GM12878 (cell line): ENCODE measurements at places on chromosomes 1 and 21. TPM values are rescaled to one million over a fixed set of nuclear protein-coding genes. Genes with fewer than 3 reads are reported as not detected.
A peak's percentile ranks its signal among the peaks of the same experiment; 100 is the strongest.

The TMEM35B gene
- total RNA-seq: 15.2 and 18.8 TPM in 2 replicates

The SLC5A9 gene
- total RNA-seq: not detected in 2 replicates

The OR2T8 gene
- total RNA-seq: not detected in 2 replicates

The AADACL3 gene
- total RNA-seq: not detected in 2 replicates

The PTPRF gene
- total RNA-seq: 1.1 and 1.2 TPM in 2 replicates

The KCNJ9 gene
- total RNA-seq: not detected in 2 replicates

The LCE1F gene
- total RNA-seq: not detected in 2 replicates

The TNFAIP8L2 gene
- total RNA-seq: 5.4 and 6.2 TPM in 2 replicates

DNA sequence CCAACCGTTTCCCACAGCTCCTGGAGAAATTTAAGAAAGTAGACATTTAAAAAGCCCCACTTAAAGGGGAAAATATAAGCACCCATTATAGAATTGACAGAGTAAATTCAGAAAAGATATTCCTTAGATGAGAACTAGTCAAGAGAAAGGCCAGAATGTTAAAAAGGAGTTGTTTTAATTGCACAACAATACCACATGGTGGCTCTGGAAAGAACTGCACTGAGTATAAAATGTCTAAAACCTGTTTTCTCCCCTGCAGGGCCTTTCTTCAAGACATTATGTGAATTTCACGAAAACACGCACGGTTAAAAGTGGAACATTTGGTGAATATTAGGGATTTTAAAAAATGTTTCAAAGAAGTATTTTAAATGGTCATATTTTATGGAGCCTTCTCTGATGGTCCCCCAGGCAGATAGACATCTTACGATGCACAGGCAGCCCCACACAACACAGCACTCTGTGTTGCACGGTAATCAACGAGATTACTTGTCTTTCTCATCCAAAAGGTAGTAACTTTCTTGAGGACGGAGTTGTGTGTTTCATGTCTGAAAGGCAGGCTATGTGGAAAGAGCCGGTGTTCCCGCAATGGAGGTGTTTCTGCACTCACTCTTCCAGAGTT lies 101.9 kb downstream of the PRRX1 start:
- no peak for DNase-seq
- no peaks in the 10 kb centered on the region for H3K4me1 ChIP-seq
- no peak overlapping the region for H3K27ac ChIP-seq
- H3K36me3 ChIP-seq: no peaks in the 10 kb centered on the region
- H3K27me3 ChIP-seq: no peaks in the 10 kb centered on the region
- H3K4me3 ChIP-seq: no peak overlapping the region

GRCh38 chr1:109312978-109313775 lies 6.4 kb upstream of the MYBPHL start:
- H3K4me1 ChIP-seq: no peaks in the 10 kb centered on the region
- H3K36me3 ChIP-seq: no peaks in the 10 kb centered on the region
- no peak overlapping the region for H3K27ac ChIP-seq
- DNase-seq: no peak

DNA sequence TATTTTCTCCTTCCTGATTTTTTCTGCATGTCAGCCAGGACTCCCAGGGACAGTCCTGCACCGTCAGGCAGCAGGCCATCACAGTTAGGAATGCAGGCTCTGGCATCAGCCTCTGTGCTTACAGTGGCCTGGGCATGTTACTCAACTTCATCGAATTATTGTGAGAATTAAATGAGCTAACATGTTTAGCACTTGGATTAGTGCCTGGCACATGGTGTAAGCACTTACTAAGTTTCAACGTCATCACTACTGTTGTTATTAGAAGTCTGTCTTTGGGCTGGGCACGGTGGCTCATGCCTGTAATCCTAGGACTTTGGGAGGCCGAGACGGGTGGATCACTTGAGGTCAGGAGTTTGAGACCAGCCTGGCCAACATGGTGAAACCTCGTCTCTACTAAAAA lies 45.1 kb downstream of the SCCPDH start:
- no peak overlapping the region for H3K27ac ChIP-seq
- peaks cover 6% of the 10 kb centered on the region; the same call in 1 of the 2 replicates for H3K36me3 ChIP-seq
- H3K4me1 ChIP-seq: peaks cover 9% of the 10 kb centered on the region
- no peaks in the 10 kb centered on the region for H3K27me3 ChIP-seq

- no peak for DNase-seq
- peaks cover 1% of the 10 kb centered on the region for H3K27me3 ChIP-seq
- no peaks in the 10 kb centered on the region for H3K36me3 ChIP-seq
- no peak overlapping the region for H3K27ac ChIP-seq
- H3K4me3 ChIP-seq: no peak overlapping the region
Measured at GRCh38 chr1:159170639-159171038, 776 bp upstream of the CADM3 start.

DNA sequence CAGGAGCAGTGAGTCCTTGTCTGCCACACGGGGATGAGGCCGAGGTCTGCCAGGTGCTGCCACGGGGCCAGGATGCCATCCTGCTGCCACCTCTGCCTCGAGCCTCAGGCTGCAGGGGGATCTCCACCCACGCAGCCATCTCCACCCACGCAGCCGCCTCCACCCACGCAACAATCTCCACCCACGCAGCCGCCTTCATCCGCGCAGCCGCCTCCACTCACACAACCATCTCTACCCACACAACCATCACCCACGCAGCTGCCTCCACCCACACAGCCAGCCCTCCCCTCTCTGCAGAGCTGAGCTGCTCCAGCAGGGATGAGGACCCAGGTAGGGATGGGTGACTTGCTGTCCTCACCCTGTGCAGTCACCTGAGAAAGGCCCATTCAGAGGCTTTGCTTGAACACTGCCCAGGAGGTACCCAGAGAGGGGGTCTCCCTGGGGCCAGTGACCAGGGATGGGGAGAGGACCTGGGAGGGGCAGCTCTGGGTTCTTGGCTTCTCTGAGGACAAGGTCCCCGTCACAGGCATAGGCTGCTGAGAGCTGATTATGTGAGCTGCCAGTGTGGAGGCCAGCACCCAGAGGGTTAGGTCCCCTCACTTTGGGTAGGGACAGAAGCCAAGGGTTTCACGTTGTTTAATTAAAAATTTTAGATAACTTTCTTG lies 46.6 kb upstream of the TTC34 start:
- H3K27ac ChIP-seq: no peak overlapping the region
- DNase-seq: no peak

- DNase-seq: peak; percentile 82
- H3K27me3 ChIP-seq: no peaks in the 10 kb centered on the region
- peak overlapping the region; percentile 76 for H3K27ac ChIP-seq
- peaks cover 22% of the 10 kb centered on the region for H3K4me1 ChIP-seq
- peak overlapping the region; percentile 59 for H3K4me3 ChIP-seq
Measured at GRCh38 chr1:119318466-119319309, 49.9 kb upstream of the HAO2 start.

GRCh38 chr1:38803647-38804046 lies 55.9 kb downstream of the RRAGC start:
- H3K36me3 ChIP-seq: no peaks in the 10 kb centered on the region

DNA sequence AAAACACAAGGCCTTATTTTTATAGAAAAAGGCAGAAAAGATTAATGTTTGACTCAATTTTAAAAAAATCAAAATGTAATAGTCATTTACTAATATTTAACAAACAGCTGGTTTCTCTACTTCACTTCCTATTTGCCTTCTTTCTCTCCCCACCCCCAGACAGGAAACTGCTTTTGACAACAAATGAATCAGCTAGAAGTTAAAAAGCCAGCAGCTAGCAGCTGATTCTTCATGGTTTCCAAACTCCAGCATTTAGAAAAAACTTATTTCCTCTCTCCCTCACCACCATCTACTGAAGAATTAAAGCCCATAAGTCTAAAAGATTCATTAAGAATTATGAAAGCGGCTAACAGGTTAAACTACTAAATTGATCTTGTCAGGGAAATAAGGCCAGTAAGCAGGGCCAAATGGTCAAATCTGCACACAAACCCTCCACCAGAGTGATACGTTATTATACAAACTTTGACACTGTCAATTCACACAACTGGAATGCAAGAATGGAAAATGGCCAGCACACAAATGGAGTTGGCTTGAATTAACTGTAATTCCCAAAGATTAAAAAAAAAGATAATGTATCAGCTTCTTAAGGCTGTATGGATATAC lies 4.0 kb downstream of the WDR26 start:
- H3K27ac ChIP-seq: peak overlapping the region; percentile 58; the same call in 1 of the 2 replicates
- H3K4me1 ChIP-seq: peaks cover 13% of the 10 kb centered on the region
- H3K36me3 ChIP-seq: peaks cover 9% of the 10 kb centered on the region; the same call in 1 of the 2 replicates
- H3K27me3 ChIP-seq: no peaks in the 10 kb centered on the region
- H3K4me3 ChIP-seq: peak overlapping the region; percentile 73

DNA sequence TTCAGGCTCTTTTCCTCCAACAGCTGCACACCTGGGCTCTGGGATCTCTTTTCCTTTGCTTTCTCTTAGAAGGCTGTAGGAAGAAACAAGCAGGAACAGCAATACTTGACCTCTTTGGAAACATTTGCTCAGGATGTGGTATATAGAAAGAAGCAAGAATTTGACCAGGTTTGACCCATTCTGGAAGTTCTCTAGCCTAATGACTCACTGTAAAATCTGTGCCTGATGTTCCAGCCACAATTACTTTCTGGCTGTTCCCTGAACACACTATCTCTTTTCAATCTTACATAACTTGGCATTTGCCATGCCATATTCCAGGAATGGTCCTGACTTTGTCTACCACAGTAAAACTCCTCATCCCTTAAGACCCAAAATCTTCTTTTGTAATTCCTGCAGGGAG lies 419.9 kb upstream of the DAB1 start:
- H3K4me1 ChIP-seq: no peaks in the 10 kb centered on the region
- H3K4me3 ChIP-seq: no peak overlapping the region
- no peaks in the 10 kb centered on the region for H3K27me3 ChIP-seq
- DNase-seq: no peak

DNA sequence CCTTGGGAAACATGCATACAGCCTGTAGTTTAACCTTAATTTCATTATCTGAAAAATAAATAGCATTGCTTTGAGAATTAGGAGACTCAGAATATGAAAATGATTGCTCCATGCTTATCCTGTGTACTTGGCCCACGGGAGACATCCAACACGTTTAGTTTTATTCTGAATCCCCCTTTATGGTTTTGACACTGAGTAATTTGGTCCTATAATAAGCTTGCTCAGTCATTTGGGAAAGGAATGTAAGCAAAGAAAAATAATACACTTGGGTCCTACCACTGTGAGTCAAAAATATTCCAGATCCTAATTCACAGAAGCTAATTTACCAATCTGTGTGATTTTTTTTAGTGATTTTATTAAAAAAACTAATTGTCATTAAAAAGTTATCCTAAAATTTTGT lies 557.3 kb downstream of the USP25 start:
- H3K4me1 ChIP-seq: no peaks in the 10 kb centered on the region
- DNase-seq: no peak
- no peak overlapping the region for H3K4me3 ChIP-seq
- H3K36me3 ChIP-seq: no peaks in the 10 kb centered on the region

DNA sequence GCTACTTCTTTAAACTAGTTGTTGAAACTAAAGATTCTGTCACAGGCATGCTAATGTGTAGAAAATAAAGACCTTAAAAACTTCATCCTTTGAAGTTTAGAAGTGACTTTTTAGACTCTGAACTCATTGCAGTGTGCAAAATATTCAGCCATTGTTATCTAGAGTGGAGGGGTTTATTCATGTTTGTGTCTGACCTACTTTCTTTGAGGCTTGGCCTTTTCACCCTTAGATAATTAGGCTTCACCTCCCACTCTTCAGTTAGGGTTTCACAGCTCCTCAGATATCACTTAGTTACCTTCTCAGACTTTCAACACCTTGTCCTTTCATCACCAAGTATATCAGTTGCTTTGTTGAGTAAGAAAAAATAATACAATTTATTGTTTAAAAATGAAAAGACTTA lies 75.9 kb downstream of the IVNS1ABP start:
- no peak overlapping the region for H3K27ac ChIP-seq
- H3K36me3 ChIP-seq: no peaks in the 10 kb centered on the region
- DNase-seq: no peak
- no peak overlapping the region for H3K4me3 ChIP-seq

- no peak overlapping the region for H3K27ac ChIP-seq
- H3K36me3 ChIP-seq: no peaks in the 10 kb centered on the region; the same call in 1 of the 2 replicates
- no peak for DNase-seq
- H3K27me3 ChIP-seq: no peaks in the 10 kb centered on the region; the same call in 1 of the 2 replicates
Measured at GRCh38 chr1:93575621-93576284, 105.9 kb downstream of the BCAR3 start.

DNA sequence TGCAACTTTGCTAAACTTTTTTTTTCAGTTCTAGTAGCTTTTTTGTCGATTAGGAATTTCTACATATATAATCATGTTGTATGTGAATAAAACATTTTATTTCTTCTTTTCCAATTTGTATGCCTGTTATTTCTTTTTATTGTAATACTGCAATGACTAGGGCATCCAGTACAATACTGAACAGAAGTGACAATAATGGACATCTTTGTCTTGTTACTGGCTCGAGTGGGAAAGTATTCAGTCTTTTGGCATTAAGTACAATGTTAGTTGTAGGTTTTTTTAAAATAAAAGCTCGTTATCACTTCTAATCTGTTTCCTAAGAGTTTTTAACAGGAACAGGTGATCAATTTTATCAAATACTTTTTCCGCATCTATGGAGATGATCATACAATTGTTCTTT lies 9.8 kb downstream of the STPG1 start:
- H3K4me3 ChIP-seq: no peak overlapping the region
- no peaks in the 10 kb centered on the region for H3K27me3 ChIP-seq
- H3K27ac ChIP-seq: no peak overlapping the region
- H3K36me3 ChIP-seq: no peaks in the 10 kb centered on the region
- no peak for DNase-seq

DNA sequence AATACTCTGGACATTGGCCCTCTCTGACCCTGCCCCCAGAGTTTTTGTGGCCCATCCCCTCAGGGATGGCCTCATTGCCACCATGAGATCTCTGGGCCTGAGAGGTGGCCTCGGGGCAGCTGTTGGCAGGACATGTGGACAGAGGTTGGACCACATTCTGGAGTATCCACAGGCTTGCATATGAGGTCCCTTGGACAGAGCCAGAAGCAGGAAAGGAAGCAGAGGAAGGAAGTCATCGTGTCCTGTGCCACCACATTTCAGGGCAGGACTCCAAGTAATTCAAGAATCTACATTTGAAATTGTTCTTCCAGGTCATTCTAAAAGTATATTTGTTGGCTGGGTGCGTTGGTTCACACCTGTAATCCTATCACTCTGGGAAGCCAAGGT lies 95.9 kb upstream of the PPP2R5A start:
- H3K36me3 ChIP-seq: no peaks in the 10 kb centered on the region
- no peaks in the 10 kb centered on the region for H3K27me3 ChIP-seq
- H3K27ac ChIP-seq: no peak overlapping the region
- H3K4me1 ChIP-seq: peaks cover 12% of the 10 kb centered on the region

- H3K27ac ChIP-seq: no peak overlapping the region
- H3K36me3 ChIP-seq: no peaks in the 10 kb centered on the region
- no peaks in the 10 kb centered on the region for H3K27me3 ChIP-seq
Measured at GRCh38 chr1:180617774-180618395, 13.9 kb upstream of the XPR1 start.

GRCh38 chr1:102588536-102588935 lies 519.8 kb downstream of the COL11A1 start:
- H3K27me3 ChIP-seq: no peaks in the 10 kb centered on the region
- no peaks in the 10 kb centered on the region for H3K4me1 ChIP-seq

DNA sequence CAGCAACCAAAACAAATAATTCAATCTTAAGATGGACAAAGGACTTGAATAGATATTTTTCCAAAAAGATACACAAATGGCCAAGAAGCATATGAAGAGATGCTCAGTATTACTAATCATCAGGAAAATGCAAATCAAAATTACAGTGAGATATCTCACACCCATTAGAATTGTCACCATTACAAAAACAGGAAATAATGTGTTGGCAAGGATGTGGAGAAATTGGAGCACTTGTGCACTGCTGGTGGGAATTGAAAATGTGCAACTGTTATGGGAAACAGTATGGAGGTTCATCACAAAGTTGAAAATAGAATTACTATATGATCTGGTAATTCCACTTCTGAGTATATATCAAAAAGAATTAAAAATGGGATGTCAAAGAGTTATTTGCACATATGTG lies 83.2 kb downstream of the SH3GLB1 start:
- no peak overlapping the region for H3K4me3 ChIP-seq
- DNase-seq: no peak
- no peaks in the 10 kb centered on the region for H3K4me1 ChIP-seq
